Caco-2 (cell line): ENCODE measurements at places on chromosomes 3 and 15.

GRCh38 chr15:30044377-30044776, 38.4 kb upstream of the GOLGA8J start:
- DNase-seq: no peak

- no peak for DNase-seq
Observed at GRCh38 chr3:40292637-40293349, 16.7 kb upstream of the EIF1B start.

DNA sequence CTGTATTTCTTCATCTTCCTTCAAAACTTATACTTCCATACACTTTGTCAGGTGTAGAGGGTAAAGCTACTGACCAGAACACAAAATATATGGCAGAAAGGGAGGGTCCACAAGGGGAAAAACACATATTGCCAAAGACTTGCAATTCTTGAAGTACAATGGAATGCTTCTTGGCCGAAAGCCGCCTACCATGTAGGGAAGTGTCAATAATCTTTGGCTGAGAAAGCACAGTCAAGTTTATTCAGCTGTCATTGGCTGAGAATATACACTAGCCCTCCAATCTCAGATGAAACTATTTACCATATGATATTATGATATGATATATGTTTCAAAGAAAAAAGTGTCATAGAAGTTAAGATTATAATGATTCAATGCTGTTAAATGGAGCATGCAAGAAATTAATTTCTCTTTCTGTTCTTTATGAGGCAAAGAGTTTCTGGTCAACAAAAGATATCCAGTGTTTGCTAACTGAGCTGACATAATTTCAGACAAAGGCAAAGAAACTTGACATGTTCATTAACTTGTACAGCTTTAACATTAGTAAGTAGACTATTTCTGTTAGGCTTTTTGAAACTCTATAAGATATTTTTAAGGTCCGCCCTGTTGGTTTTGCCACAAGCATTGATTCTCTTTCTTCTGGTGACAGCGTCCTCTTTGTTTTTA, 89.0 kb upstream of the LPP start:
- no peak for DNase-seq

DNA sequence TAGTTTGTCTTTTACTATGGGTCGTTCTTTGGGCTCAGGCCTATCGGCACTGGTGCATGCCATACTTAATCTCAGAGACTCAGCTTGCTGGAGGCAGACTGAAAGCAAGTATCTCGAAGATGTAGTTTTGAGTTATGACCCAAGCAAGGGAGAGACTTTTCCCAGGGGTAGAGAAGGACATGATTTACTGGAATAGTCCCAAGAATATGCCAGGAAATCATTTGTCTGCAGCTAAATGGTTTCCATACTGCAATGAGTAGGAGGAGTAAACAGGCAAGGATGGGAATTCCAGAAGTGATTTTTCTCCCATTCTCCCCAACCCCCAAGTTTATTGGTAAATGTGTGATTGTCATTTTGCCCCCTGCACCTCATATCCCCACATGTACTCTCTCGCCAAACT, 35.4 kb upstream of the LACTB start:
- DNase-seq: no peak

DNA sequence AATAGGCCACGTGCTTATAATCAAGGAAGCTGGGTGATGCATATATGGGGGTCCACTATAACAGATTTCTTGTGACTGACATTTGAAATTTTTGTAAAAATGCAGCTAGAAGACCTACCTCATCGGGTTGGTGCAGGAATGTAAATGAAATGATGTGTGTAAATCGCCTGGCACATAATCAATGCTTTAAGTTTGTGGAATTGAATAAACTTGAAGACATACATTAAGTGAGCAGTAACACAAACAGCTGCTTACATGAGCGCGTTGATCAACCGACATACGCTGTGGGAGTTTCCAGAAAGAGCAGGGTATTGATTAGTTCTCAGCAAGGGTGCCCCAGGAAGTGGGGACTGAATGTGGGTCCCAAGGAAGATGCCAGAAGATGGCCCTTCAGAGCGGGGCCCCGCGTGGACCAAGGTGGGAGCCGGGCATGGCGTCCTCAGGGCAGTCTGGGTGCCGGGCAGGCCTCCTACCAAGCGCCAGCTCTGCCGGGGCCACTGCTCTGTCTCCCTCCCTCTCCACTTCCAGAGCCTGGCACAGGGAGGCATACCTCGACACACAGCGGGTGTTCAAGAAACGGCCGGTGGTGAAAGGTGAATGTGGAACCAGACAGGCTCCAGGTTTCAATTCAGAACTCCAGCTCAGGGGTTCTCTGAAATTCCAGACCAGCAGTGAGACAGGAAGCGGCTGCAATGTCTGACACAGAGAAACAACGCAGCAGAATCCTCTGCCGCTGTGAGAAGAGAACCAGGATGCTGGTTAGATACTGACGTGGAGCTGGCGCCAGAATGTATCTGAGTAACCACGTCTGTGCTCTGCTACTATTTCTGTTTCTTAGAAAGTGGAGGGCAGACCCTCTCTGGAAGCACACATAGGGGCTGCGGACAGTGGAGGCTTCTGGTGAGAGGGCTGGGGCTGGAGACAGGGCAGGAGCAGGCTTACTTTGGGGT, 12.6 kb downstream of the BFSP2 start:
- no peak for DNase-seq
